ENCODE measurements at places on chromosomes 5 and 9. TPM values are rescaled to one million over a fixed set of nuclear protein-coding genes. Genes with fewer than 3 reads are reported as not detected.

DNA sequence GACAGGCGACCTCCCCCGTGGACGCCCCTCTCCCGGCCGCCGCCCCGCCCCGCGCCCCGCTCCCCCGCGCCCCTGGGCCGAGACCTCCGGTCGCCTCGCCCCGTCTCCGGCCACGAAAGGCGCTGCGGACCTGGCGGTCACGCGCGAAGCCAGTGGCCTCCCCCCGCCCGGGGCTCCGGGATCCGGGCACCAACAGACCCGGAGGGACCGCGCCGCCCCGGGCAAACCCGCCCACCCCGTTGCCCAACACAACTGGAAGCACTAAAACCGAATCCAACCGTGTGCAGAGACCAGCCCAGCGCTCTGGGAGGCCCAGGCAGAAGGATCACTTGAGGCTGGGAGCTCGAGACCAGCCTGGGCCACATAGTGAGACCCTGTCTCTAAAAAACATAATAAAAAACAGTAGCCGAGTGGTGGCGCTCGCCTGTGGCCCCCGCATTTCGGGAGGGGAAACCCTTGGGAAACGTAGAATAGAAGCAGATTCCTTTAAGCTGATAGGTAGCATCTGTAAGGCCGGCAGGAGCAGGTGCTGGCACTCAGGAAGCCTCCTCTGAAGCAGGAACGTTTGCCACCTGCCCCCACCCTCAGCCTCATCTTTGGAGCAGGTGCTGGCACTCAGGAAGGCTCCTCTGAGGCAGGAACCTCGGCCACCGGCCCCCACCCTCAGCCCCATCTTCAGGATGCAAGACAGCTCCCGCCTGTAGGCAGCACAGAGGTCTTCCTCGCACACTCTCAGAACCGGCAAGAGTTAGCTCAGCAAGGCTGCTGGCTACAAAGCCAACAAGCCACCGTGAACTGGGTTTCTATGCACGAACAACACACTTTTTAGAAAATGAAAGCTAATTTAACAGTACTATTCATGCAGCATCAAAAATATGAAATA is 4.6 kb upstream of the SLC9A3 start:
- ATAC-seq: no peak

- ATAC-seq: no peak
Measured at GRCh38 chr5:62707563-62707962, 128.9 kb downstream of the LRRC70 start.

Gene REEP2
- 1.3 TPM for total RNA-seq

Gene LHX3
- 0.26 TPM for total RNA-seq

Gene NRG2
- 0.81 TPM for total RNA-seq

DNA sequence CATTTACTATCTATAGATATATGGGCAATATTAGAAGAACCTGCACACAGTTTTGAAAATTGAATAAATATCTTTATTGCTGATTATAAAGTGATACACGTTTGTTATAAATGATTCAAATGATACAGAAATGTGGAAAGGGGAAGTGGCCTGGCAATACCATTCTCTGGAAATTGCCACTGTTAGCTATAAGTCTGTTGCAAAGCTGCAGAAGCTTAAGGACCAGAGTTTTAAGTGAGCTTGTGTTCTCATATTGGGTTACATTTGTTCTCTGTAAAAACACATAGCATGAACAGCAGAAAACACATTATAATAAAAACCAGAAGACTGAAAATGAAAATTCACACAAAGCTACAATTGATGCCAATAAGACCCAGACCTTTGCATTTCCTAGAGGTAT is 59.6 kb downstream of the RASGRF2 start:
- no peak for ATAC-seq

Gene SDHA
- 66.2 TPM for total RNA-seq

DNA sequence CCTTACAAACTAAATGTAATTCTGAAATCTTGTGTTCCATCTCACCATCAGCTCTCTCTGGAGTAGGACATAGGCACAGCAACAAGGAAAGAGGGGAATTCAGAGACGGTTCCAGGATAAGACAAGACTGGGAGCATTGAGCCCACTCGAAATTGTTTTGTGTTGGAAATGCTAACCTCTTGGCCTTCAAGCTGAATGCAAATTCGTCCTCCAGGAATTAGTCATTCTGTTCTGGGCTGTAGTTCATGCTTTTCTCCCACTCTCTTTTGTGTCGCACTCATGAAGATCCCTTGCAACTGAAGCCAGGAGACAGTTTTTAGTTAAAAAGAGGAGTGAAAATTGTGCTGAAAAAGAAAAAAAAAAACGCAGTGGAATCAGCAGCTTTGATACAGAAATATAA is 121.7 kb upstream of the SEMA6A start:
- ATAC-seq: peak; percentile 88

Gene PDCD1LG2
- total RNA-seq: 0.29 TPM

Gene WNK2
- 53.2 TPM for total RNA-seq

DNA sequence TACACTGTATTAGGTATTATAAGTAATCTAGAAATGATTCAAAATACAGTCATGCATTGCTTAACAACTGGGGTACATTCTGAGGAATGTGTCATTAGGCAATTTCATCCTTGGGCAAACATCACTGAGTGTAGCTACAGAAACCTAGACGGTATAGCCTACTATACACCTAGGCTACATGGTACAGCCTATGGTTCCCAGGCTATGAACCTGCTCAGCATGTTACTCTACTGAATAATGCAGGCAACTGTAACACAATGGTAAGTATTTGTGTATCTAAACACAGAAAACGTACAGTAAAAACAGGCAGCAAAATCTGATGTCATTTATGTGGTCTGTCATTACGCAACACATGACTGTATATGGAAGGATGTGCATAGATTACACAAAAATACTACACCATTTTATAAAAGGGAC is 96.8 kb downstream of the RAPGEF6 start:
- ATAC-seq: no peak

GRCh38 chr5:94102849-94103248 is 361.4 kb upstream of the POU5F2 start:
- no peak for ATAC-seq

- no peak for ATAC-seq
Measured at GRCh38 chr5:38675443-38675842, 119.0 kb upstream of the LIFR start.

GRCh38 chr9:123290764-123291163 is 22.4 kb upstream of the STRBP start:
- ATAC-seq: no peak

DNA sequence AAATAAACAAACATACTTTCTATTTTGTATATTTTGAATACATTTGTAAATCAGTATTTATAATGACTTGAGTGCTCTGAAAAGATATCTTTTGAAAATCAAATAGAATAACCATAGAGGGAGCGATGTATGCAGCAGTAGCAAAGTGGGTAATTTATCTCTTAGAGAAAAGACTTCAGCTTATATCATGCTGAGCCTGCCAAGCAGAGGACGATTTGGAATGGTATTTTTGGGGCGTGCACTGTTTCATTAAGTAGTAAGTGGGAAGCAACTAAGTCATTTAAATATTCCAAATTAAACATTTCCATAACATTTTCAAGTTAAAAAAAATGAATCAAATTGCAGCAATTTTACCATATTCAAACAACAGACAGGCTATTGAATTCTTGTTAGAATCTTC is 147.6 kb downstream of the CDH10 start:
- no peak for ATAC-seq

Gene SLC6A3
- 1.1 TPM for total RNA-seq

- ATAC-seq: no peak
Measured at GRCh38 chr5:134547066-134547465, 21.6 kb downstream of the JADE2 start.

DNA sequence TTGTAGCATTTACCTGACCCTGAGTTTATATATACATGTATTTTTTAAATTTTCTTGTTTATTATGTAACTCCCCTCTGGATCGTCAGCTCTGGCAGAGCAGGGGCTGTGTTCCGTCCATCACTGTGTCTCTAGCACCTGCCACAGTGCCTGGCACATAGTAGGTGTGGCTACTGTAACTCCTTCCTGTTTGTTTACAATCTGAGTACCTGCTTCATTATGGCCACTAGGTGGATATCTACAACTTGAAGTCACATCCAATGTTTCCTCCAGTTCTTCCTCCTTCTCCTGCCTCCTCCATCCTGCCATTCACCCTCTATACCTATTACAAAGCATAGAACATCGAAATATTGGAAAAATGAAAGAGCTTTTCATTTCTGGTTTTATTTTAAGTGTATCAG is 14.2 kb upstream of the PPP1R2B start:
- no peak for ATAC-seq

Gene SLC6A19
- total RNA-seq: not detected

- ATAC-seq: no peak
Measured at GRCh38 chr9:132622159-132622558, 39.8 kb downstream of the BARHL1 start.

- no peak for ATAC-seq
Measured at GRCh38 chr5:68067291-68067690, 148.3 kb upstream of the PIK3R1 start.

Gene ENTPD2
- 0.41 TPM for total RNA-seq

GRCh38 chr5:58135571-58136335 is 324.1 kb downstream of the PLK2 start:
- ATAC-seq: no peak

GRCh38 chr9:16246785-16247184 is 623.7 kb downstream of the BNC2 start:
- ATAC-seq: no peak

DNA sequence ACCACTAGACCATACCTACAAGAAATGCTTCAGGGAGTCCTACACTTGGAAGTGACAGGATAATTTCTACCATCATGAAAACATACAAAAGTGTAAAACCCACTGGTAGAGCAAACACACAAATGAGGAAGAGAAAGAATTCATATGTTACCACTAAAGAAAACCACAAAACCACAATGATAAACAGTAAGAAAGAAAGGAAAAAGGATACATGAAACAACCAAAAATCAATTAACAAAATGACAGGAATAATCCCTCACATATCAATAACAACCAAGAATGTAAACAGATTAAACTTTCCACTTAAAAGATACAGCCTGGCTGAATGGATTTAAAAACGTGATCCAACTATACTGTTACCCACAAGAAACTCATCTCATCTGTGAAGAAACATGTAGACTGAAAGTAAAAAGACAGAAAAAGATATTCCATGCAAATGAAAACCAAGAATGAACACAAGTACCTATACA is 83.4 kb downstream of the LPAR1 start:
- no peak for ATAC-seq

- no peak for ATAC-seq
Measured at GRCh38 chr9:123131993-123132392, 98.5 kb downstream of the GPR21 start.

Data from motor neuron (in vitro differentiated cells).